ENCODE measurements at places on chromosomes 2 and 18. TPM values are rescaled to one million over a fixed set of nuclear protein-coding genes. Genes with fewer than 3 reads are reported as not detected.

The GCG gene
- not detected for total RNA-seq

- DNase-seq = no peak
These were observed 125.8 kb downstream of the TANC1 start for GRCh38 chr2:159094173-159094737.

DNA sequence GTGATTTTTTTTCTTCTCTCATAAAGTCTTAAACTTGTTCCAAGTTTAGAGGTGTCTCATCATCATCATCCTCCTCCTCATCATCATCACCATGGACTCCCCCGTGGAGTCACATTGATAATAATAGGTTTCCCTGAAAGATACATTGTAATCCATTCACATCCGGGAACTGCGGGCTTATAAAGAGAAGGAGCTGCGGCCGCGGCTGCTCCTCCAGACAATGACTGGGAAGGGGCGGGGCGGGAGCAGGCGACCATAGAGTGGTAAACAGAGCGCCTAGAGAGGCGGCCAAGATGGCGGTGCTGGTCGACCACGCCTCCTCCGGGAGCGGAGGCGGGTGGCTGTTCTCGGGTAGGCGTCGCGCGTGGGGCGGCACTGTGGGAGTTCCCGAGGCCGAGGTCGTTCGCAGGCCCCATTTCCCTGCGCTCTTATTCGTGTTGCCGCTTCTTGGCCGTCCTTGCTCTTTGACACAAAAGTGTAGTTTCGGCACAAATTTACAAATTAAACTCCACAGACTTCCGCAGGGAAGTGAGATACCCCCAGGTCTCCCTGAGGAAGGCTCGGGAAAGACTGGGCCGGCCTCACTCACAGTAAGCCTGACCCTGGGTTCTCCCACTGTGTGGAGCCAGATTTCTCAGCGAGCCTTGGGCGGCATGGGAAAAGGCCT lies 1.8 kb upstream of the TCF4 start:
- peak; percentile 67 for DNase-seq

DNA sequence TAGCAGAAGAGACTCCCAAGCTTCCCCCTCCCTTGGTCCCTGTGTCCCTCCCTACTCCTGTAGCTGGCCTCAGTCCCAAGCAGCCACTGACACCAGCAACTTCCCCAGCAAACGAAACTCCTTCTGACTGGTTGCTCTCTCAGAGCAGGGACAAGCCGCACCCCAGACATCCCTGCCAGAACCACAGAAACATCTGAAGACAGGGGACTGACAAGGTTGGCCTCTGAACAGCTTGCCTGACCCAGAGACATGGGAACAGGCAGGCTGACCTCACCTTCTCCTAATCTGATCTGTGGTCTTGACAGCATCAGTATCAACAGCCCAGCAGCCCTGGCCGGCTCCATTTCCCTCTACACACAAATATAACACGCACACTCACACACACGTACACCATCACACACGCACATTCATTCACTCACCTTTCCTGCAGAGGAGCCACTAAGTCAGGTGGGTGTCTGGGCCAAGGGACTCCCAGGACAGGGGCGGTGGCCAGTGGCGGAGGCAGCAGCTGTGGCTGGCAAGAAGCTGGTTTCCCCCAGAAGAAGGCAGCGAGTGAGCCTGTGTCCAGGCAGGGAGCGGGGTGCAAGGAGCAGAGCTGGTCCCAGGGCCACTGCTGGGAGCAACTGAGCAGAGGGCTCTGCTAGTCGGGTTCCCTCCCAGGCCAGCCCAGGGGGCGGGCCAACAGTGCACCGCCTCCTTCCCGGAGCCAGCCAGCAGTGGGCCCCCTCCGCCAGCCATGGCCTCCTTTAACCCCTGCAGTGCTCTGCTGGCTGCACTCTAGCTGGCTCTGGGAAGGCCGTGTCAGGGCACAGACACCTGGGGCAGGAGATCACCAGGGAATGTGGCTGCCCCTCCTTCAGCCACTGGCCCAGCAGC lies 59.1 kb downstream of the TNS1 start:
- DNase-seq = no peak

DNA sequence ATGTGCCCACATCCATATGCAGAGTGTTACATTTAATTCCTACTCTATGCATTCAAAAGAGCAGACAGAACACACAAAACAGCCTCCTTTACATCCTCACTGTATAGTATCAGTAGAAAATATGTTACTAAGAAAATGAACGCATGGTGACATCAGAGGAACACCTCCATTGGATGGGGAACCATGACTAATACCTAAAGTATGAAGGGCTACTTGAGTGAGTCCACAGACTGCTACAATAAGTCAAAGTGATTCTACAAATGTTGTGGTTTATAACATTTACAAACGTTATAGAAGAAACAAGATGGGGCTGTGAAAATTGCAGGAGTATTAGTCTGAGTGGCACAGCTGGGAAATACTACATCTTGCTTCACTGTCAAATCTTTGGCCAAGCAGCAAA lies 1830.9 kb upstream of the PIK3C3 start:
- no peak for DNase-seq
